ENCODE measurements at places on chromosomes 4 and X.

GRCh38 chr4:89173336-89174090 is 62.2 kb downstream of the TIGD2 start:
- no peak for DNase-seq

GRCh38 chrX:85052636-85053343 is 49.1 kb downstream of the APOOL start:
- no peak for DNase-seq

GRCh38 chr4:168167714-168168284 is 75.5 kb downstream of the ANXA10 start:
- DNase-seq: no peak

DNA sequence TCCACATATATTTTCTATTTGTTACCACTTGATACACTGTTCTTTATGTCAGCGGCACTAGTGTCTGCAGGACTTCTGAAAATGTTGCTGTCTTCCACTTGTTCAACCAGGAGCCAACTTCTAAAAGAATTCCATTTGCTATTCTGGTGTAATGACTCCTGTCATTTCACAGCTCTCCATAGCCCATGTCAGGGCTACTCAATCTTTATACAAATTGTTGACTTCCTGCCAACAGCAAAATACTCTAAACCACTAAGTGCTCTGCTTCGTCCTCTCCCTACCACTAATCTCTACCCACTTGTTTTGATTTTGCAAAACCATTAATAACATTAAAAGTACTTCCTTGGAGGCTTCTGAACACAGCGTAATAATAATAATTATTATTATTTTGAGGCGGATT is 7.2 kb downstream of the CTSO start:
- DNase-seq: no peak

- DNase-seq: no peak
These were observed 12.0 kb downstream of the AREG start for GRCh38 chr4:74456849-74457395.

- DNase-seq: no peak
These were observed 38.8 kb upstream of the TADA2B start for GRCh38 chr4:7004331-7004730.

GRCh38 chr4:44159991-44160390 is 288.6 kb downstream of the KCTD8 start:
- DNase-seq: no peak

GRCh38 chr4:148442832-148443511 is 758 bp upstream of the NR3C2 start:
- DNase-seq: no peak

GRCh38 chr4:51836549-51836948 is 6.4 kb upstream of the DCUN1D4 start:
- no peak for DNase-seq

GRCh38 chrX:72080800-72081199 is 50.9 kb downstream of the RTL5 start:
- no peak for DNase-seq

DNA sequence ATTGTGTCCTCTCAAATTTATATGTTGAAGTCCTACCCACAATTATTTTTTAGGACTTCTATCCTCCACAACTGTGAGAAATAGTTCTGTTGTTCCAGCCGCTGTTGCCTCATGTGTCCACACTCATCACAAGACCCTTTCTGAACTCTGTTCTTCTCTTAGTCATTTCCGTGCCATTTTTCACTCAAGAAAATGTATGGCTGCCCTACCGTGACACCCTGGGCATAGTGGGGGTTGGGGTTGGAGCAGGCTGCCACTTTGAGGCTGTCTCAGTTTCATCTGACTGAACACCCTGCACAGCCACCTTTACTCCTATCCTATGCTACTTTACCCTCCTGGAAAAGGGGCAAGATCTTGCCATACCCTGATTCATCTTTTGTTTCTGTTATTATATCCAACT is 319.1 kb downstream of the TENM3 start:
- no peak for DNase-seq

All from GOT3 (cell line).